Right renal cortex interstitium (tissue), 3 donors: ENCODE measurements at places on chromosomes 3 and 15. TPM values are rescaled to one million over a fixed set of nuclear protein-coding genes. Genes with fewer than 3 reads are reported as not detected.

Gene ROPN1
- polyA plus RNA-seq = not detected

Gene GREM1
- 0.12 TPM for polyA plus RNA-seq

Gene RTP1
- polyA plus RNA-seq = not detected

Gene CFAP91
- polyA plus RNA-seq = 18.8 TPM

Gene CCDC174
- 34.7 TPM for polyA plus RNA-seq

Gene ZNF660
- polyA plus RNA-seq = 11.1 TPM

Gene OR5K2
- polyA plus RNA-seq = 0.53 TPM

Gene ARGFX
- polyA plus RNA-seq = not detected
